ENCODE measurements at places on chromosomes 13 and 19. TPM values are rescaled to one million over a fixed set of nuclear protein-coding genes. Genes with fewer than 3 reads are reported as not detected.

Gene C5AR1
- total RNA-seq = 3.3 TPM

Gene GGN
- total RNA-seq = not detected

Gene DAND5
- not detected for total RNA-seq

Gene ACP7
- not detected for total RNA-seq

Gene ACOD1
- total RNA-seq = not detected

Gene KLHL1
- total RNA-seq = not detected

Gene SIGLEC9
- 4.3 TPM for total RNA-seq

Gene INSL3
- total RNA-seq = not detected

Gene EFNB2
- total RNA-seq = 2.4 TPM

Gene GPI
- total RNA-seq = 298 TPM

Gene GPR42
- not detected for total RNA-seq

Gene MRPL57
- 13.1 TPM for total RNA-seq

Gene CD70
- not detected for total RNA-seq

Gene PMIS2
- not detected for total RNA-seq

Gene KCTD4
- not detected for total RNA-seq

Gene CARD8
- total RNA-seq = 15.8 TPM

Gene GARIN5A
- 2.0 TPM for total RNA-seq

Gene NDUFA7
- total RNA-seq = 26.7 TPM

Gene CNFN
- total RNA-seq = not detected

Gene ZNF723
- not detected for total RNA-seq

Gene SHANK1
- 0.62 TPM for total RNA-seq

Gene CAMSAP3
- total RNA-seq = 24.5 TPM

Gene KLK5
- total RNA-seq = not detected

Gene ARHGAP45
- total RNA-seq = 7.2 TPM

Gene ATP8A2
- not detected for total RNA-seq

Gene PSG7
- not detected for total RNA-seq

Gene KLK12
- not detected for total RNA-seq

Gene IGFL2
- total RNA-seq = not detected

Gene ZNF524
- 10.8 TPM for total RNA-seq

Gene CGB5
- total RNA-seq = not detected

Gene MBD3L2
- total RNA-seq = not detected

Gene CPAMD8
- 1.0 TPM for total RNA-seq

Gene TNFSF11
- 0.98 TPM for total RNA-seq

Gene GSX1
- not detected for total RNA-seq

Gene TMEM143
- 6.5 TPM for total RNA-seq

Gene SLC46A3
- total RNA-seq = 48.1 TPM

Gene ZNF527
- total RNA-seq = 2.5 TPM

Gene SLC7A10
- total RNA-seq = not detected

Gene TMEM59L
- total RNA-seq = not detected

Gene ATP11A
- total RNA-seq = 28.0 TPM

Gene GPR108
- 41.7 TPM for total RNA-seq

Gene PODNL1
- not detected for total RNA-seq

Gene GIPC3
- total RNA-seq = 1.6 TPM

Gene ATP8B3
- total RNA-seq = 0.86 TPM

Gene PLPPR2
- total RNA-seq = 10.5 TPM

Gene ATXN8OS
- not detected for total RNA-seq

Gene SYT5
- 1.7 TPM for total RNA-seq

Measured in right lobe of liver (tissue), 6 donors.